ENCODE measurements at places on chromosomes 13 and 19.

DNA sequence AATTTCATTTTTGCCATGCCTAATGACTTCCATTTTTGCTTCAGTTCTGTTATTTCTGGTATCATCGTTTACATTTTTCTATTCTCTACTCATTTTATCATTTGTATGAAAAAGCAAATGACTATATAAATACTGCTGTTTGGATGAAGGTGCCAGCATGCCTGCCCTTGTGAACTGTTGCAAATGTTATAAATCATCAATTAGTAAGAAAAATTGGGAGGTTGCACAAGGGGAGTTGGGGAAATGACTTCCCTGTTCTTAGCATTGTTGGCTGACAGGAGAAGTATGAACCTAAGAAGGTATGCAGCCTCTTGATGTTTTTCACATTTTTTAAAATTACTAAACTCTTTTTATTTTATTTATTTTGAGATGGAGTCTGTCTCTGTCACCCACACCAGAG, 15.1 kb downstream of the SAFB start:
- DNase-seq: no peak

DNA sequence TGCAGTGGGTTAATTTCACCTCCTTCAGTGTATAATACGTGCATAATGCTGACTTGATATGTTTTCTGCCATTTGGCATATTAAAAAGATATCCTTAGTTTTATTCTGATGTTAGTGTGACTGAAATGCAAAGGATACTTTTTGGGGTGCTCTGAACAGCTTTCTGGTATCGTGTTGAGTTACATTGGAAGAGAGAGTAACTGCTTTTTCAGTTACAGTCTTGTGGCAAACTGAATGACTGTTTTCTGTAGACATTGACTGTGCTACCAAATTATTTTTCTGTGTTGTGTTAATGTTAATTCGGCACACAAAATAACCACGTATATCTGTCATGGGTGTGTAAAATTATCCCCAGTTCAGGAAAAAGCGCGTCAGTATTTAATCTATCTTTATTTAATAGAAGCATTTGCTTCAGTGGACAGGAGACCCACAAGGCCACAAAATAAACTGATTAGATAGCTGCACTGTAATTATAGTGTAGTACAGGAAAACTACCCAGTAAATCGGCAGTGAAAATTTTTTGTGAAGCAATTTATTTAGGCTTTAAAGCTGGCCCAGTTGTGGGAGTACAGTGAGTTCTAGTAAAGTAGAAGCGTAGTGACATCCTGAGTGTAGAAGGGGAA, 2.5 kb downstream of the URI1 start:
- no peak for DNase-seq

DNA sequence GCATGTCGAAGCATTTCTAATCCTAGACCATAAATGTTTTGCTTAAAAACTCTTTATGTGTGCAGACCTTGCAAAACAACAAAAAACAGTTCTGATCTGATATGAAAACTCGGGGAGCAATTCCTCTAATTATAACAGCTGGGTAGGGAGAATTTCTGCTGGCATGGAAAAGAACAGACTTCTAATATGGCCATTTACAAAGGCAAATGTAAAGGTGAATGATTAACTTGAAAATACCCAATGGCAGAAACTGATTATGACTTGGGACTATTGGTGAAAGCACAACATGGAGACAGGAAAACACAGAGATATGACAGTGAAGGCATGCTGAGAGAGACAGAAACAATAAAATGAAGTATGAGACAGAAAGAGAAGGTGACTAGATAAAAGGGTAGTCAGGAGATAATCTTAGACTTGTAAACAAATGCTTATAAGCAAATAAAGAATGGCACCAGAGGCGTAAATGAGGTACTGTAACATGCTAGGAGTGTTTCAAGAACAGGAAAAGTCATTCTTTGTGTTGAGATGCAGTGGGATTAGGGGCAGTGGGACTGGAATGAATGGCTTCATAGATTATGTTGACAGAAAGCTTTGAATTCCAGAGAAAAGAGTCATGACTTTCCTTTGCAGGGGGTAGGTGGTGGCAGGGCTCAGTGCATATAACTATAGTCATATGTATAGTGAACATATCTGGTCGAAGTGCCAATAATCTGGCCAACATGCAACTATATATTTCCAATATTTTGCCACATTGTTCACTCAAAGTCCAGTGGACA, 393.0 kb downstream of the ITGBL1 start:
- no peak for DNase-seq

DNA sequence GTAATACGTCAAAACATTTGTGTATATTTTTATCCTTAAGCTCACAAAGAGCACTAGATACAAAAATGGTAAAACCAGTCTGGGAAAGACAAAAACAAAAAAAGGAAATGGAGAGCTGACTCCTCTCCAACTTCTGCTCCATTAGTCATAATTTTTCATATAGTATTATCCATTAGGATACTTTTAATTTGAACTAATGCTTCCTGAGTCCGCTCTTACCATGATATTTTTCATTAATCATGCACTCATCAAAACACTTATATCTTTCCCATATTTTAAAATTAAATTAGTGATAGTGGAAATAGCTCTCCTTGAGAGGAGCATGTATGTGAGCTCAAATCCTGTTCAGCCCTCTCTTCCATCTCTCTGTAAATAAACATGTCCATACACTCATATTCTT, 1093.0 kb upstream of the MIR17HG start:
- DNase-seq: no peak

- DNase-seq: no peak
Observed at GRCh38 chr19:49331616-49332055, 3.6 kb upstream of the CD37 start.

- DNase-seq: peak; percentile 84
Observed at GRCh38 chr19:36850559-36851442, at the start of gene ZNF345. TSS of gene ZNF345 (plus strand) at chr19:36850876. CDS start at chr19:36876831, 25,955 bp downstream.

DNA sequence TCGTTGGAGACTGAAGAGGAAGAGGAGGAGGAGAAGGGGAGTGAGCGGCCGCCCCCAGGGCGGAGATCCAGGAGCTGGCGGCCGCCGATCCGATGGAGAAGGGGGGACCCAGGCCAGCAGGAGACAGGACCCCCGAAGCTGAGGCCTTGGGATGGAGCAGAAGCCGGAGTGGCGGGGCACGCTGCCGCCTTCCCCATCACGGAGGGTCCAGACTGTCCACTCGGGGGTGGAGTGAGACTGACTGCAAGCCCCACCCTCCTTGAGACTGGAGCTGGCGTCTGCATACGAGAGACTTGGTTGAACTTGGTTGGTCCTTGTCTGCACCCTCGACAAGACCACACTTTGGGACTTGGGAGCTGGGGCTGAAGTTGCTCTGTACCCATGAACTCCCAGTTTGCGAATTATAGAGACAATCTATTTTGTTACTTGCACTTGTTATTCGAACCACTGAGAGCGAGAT, 1.8 kb downstream of the GADD45B start:
- no peak for DNase-seq

DNA sequence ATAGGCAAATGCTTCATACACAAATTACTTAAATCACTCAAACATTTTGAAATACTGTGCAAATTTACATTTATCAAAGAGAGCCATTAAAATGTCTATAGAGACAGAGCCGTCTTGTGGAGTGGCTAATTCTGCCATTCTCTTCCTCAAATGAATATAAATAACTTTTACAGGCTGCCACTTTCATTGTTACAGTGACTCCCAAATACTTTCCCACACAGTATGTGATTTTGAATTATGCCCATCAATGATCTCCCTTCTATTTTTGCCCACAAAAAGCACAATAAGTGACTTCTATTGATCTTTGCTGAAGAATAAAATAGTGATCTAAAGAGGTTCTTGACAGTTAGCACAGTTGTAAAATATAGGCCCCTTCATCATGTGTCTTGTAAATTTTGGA, 1244.9 kb downstream of the PCDH17 start:
- no peak for DNase-seq

- DNase-seq: no peak
Observed at GRCh38 chr13:46334035-46334822, 52.8 kb downstream of the RUBCNL start.

DNA sequence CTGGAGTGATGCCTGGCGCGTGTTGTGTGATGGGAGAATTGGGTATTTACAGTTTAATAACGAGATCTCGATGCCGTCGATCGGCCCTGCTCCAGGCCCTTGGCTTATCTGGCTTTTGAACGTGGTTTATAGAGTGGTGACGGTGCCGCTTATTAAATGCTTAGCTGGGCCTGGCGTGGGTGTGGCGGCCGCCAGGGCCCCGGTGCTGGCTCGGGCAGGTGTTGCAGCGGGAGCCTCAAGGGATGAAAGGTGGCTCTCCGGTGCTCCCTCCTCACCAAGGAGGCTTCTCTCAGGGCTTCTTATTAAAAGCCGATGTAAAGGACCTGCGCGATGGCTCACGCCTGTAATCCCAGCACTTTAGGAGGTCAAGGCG, 173.8 kb downstream of the KDM4B start:
- no peak for DNase-seq

Measured in NCI-H2081 (cell line).